Naive thymus-derived CD4-positive, alpha-beta T cell (primary cell): ENCODE measurements at places on chromosomes 2 and 18. TPM values are rescaled to one million over a fixed set of nuclear protein-coding genes. Genes with fewer than 3 reads are reported as not detected.
A peak's percentile ranks its signal among the peaks of the same experiment; 100 is the strongest.

- no peak for DNase-seq
- H3K4me1 ChIP-seq = no peaks in the 10 kb centered on the region
- no peaks in the 10 kb centered on the region for H3K36me3 ChIP-seq
- H3K27ac ChIP-seq = no peak overlapping the region
- H3K27me3 ChIP-seq = peaks cover 2% of the 10 kb centered on the region
- no peak overlapping the region for H3K4me3 ChIP-seq
Observed at GRCh38 chr18:34258176-34258575, 33.5 kb upstream of the NOL4 start.

DNA sequence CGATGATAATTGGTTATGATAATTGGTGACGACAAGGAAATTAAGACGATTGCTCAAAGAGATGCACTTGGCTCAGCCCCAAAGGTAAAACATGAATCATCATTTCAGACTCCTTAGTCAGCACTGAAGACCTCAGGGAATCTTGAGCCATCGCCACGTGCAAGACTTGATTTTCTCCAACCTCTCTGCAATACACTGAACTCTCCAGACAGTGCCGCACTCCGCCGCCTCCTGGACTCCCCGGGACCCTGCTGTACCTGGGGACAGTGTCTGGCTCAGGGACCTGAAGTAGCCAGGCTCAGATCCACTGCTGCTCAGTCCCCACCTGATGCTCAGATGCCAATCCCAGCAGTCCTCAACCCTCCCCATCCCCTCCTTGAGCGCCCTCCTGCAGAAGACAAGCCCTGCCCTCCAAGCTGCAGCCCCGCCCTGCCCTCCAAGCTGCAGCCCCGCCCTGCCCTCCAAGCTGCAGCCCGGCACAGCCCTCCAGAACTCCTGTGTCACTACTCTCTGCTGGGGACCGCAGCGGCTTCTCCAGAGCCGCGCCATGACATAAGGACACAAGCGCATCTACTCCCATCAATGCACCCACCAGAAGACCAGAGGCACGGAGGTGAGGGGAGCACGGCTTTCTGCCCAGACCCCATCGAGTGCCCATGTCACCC, 1.1 kb downstream of the TMEM18 start:
- H3K36me3 ChIP-seq = peaks cover 35% of the 10 kb centered on the region
- no peaks in the 10 kb centered on the region for H3K4me1 ChIP-seq
- H3K27me3 ChIP-seq = no peaks in the 10 kb centered on the region
- H3K27ac ChIP-seq = peak overlapping the region; percentile 67
- no peak for DNase-seq

- no peaks in the 10 kb centered on the region for H3K27me3 ChIP-seq
- H3K27ac ChIP-seq = no peak overlapping the region
- H3K4me1 ChIP-seq = no peaks in the 10 kb centered on the region
- H3K4me3 ChIP-seq = no peak overlapping the region
- DNase-seq = no peak
Observed at GRCh38 chr2:168594778-168595177, 138.7 kb downstream of the CERS6 start.

DNA sequence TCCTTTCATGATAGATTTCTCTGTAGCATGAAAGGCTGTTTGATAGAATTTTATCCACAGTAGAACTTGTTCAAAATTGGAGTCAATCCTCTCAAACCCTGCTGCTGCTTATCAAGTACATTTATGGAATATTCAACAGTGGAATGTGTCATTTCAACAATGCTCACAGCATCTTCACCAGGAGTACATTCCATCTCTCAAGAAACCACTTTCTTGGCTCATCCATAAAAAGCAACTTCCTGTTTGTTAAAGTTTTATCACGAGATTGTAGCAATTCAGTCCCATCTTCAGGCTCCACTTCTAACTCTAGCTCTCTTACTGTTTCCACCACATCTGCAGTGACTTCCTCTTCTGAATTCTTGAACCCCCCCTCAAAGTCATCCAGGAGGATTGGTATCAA, 29.4 kb downstream of the PDCL3 start:
- no peak for DNase-seq

DNA sequence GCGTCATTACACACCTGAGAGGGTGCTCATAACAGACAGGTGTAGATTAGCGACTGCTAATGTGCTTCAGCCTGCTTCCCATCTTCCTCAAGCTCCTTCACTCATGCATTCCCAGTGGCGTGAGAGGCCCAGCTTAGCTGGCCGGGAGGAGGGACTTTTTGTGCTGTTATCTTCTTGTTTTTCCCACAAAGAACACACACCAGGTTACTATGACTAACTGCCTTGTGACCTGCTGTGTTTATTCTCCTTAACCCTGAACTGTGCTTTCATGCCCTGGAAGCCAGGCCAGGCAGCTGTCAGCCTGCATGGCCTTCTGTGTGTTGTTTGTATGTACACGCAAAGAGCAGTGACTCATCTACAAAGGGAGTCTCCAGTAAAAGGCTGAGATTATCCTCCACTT, 143.8 kb downstream of the PIEZO2 start:
- no peak overlapping the region for H3K27ac ChIP-seq
- H3K4me3 ChIP-seq = no peak overlapping the region
- no peaks in the 10 kb centered on the region for H3K36me3 ChIP-seq
- no peaks in the 10 kb centered on the region for H3K27me3 ChIP-seq
- DNase-seq = no peak
- H3K4me1 ChIP-seq = no peaks in the 10 kb centered on the region

DNA sequence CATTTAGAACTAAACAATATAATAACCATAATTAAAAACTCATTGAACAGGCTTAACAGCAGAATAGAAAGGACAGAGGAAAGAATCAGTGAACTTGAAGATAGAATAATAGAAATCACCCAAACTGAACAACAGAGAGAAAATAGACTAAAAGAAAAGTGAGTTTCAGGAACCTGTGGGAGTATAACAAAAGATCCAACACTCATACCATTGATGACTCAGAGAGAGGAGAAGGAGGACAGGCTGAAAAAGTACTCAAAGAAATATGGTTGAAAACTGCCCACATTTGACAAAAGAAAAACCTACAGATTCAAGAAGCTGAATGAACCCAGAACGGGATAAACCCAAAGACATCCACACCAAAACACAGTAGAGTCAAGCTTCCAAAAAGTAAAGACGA, 54.2 kb upstream of the FMNL2 start:
- no peak overlapping the region for H3K27ac ChIP-seq
- H3K27me3 ChIP-seq = no peaks in the 10 kb centered on the region

DNA sequence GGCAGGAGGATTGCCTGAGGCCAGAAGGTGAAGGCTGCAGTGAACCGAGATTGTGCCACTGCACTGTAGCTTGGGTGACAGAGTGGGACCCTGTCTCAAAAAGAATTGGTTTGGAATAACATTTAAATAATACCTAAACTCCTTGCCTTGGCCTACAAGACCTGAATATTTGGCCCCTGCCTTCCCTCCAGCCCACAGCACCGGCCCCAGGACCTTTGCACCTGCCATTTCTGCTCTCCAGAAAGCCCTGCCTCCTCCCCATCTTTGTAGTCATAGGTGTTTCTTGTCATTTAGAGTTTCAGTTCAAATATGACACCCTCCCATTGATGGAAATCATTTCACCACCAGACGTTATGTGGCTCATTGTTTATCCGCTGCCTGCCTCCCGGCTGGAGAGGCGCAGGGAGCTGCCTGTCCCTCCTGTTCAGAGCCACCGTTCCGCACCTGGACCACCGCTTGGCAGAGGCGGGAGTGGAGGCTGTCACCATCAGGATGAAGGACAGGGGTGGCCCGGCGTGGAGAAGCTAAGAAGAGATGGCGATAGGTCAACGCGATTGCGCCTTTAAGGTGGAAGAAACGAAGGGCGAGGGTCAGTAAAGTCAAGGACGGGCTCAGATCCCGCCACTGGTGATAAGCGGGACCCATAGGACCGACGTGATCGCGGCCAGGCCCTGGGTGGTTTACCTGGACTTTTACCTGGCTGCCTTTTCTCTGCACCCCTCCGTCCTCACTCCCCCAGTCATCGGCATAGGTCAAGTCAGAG, 638 bp upstream of the LPIN1 start:
- no peak for DNase-seq
- H3K4me3 ChIP-seq = peak overlapping the region; percentile 51
- peak overlapping the region; percentile 80 for H3K27ac ChIP-seq
- peaks cover 50% of the 10 kb centered on the region for H3K4me1 ChIP-seq
- no peaks in the 10 kb centered on the region for H3K36me3 ChIP-seq

FBXO15 gene
- polyA plus RNA-seq = 5.1 TPM

PLB1 gene
- polyA plus RNA-seq = 0.79 TPM

DNA sequence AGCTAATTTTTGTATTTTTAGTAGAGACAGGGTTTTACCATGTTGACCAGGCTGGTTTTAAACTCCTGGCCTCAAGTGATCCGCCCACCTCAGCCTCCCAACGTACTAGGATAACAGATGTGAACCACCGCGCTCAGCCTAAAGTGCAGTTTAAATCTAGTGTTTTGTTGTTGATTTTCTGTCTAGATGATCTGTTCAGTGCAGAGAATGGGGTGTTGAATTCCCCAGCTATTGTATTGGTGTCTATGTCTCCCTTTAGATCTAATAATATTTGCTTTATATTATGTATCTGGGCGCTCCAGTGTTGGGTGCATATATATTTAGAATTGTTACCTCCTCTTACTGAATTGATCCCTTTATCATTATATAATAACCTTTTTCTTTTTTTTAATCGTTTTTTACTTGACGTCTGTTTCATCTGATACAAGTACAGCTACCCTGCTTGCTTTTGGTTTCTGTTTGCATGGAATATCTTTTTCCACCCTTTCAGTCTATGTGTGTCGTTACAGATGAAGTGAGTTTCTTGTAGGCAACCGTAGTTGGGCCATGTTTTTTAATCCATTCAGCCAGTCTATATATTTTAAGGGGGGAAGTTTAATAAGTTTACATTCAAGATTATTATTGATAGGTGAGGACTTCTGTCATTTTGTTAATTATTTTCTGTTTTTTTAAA, 34.3 kb downstream of the GALM start:
- H3K27ac ChIP-seq = peak overlapping the region; percentile 29
- peak overlapping the region; percentile 22 for H3K4me3 ChIP-seq
- peak; percentile 31 for DNase-seq
- H3K4me1 ChIP-seq = peaks cover 4% of the 10 kb centered on the region
